ENCODE measurements at places on chromosomes 13 and 19.

GRCh38 chr13:109858319-109858718, 71.9 kb upstream of the IRS2 start:
- DNase-seq: no peak

DNA sequence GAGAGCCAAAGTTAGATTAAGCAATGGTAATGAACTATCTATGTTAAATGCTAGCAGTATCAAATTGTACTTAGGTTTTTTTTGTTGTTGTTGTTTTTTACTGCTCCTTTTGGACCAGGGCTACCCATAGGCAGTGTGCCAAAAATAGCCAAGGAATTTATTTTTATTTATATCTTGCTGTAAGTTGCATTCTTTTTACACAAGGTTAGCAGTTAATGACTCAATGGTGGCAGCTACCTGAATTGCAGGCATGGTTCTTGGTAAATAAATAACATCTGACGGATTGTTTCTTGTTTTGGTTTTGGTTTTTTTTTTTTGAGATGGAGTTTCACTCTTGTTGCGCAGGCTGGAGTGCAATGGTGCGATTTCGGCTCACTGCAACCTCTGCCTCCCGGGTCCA, 194.8 kb upstream of the TSC22D1 start:
- no peak for DNase-seq

GRCh38 chr19:41872775-41873647, 4.1 kb upstream of the CD79A start:
- no peak for DNase-seq

GRCh38 chr13:50197705-50198104, 182.5 kb downstream of the KCNRG start:
- no peak for DNase-seq

DNA sequence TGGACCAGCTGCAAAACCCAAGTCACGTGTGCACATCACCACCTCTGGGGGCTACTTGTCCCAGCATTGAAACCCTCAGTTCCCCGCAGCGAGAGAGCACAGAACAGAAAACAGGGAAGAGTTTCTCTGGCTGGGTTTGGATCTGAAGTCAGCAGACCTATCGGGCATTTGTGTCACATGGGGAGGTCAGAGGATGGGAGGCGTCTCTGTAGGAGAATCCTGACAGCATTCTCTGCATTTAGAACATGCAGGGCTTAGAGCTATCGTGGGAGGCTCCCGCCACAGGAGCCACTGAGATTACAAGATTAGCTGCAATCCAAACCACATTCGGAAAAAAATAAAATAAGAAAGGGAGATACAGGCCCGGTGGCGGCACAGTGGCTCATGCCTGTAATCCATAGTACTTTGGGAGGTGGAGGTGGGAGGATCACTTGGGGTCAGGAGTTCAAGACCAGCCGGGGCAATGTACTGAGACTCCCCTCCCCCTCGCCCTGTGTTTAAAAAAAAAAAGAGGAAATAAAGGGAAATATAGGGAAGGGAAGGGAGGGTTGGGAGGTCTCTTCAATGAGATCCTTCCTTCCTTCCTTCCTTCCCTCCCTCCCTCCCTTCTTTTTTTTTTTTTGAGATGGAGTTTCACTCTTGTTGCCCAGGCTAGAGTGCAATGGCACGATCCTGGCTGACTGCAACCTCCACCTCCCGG, 2.9 kb upstream of the TLE6 start:
- DNase-seq: no peak

- no peak for DNase-seq
Measured at GRCh38 chr13:99873832-99874430, 97.6 kb downstream of the ZIC5 start.

DNA sequence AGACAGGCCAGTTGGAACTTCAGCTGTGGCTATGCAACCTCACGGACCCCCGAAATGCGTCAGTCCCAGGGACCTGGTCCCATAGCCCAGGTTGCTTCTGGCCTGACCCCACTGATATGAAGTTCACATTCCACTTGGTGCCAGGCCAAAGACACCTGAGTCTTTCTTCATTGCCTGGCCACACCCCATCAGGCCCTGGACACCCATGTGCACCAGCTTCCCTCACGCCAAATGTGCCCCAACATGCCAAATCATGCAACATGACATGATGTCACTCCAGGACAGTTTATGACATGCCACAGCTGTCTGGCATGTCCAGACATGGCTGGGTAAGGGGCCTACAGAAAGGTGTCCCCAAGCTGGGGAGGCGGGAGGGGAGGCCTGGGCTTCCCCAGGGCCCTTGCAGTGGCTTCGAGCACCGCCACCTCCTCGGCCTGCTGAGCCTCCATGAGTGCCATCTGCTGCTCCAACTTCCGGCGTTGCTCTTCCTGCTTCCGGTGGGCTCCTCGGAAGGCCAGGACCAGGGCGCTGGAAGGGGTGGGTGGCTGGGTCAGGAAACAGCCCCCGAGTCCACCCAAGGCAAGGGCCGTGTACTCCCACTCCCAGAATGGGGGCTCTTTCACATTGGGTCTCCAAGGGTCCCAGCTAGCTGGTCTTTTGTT, 4.3 kb upstream of the NR2F6 start:
- no peak for DNase-seq

DNA sequence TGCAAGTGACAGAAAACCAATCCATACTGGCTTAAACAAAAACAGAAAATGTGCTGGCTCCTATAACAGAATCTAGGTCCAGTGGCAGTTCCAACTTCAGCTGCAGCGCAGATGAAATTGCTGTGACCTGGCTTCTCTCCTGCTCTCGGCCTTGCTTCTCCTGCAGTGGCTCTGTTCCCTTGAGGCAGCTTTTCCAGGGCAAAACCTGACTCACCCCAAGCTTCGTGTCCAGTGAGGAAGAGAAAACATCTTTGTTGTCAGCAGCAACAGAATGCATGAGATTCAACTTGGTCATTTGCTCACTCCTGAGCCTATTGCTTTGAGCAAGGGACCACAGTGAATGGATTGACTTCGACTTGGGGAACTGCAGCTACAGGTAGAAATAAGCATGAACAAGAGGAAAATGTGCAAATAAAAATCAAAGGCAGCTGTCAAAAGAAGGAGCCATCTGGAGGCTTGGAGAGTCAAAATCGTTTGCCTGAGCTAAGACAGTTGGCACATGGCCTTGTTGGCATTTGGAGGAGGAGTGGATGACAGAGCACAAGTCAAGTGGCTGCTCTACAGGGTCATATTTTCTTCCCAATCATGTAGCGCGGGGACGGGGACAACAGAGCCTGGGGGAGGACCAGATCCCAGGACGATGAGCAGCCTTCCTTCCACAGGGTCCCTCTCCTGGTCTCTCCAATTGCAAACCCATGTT, 523.4 kb downstream of the FGF9 start:
- DNase-seq: no peak

DNA sequence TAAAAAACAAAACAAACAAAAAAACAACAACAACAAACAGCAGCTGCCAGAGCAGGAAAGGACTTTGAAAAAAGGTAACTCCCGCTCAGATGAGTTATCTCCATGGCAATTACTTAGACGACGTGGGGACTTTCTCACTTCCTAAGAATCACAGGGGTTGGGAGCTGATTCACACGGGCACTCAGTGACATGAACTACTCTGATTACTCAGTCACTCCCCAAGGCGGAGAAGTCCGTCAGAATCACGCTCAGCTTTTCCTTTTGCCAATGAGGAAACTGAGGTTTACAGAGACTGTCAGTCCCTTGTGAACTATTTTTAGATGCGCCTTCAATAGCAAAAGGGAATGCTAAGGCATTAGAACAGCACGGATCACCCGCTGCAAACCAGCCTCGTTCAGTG, 32.3 kb upstream of the MATK start:
- no peak for DNase-seq
